ENCODE measurements at places on chromosomes 6 and 20.

DNA sequence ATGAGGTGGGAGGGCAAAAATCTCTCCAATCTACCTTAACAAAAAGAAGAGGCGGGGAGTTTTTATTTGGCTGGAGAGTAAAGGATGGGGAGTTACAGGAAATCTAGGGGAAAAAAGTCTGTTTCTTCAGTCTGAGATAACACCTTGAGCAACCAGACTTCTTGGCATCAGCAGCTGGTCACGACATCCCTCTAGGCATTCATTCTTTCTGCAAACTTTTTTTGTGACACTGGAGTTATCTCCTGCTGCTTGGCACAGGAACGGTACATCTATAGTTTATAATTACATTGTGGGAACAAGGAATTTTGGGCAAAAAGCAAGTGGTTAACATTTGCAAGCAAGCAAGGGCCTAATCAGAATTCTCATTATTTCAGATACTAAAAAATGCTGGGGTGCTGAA, 50.6 kb upstream of the IFNGR1 start:
- no peak for DNase-seq

GRCh38 chr20:45372646-45373352, 5.3 kb downstream of the TP53TG5 start:
- no peak for DNase-seq

DNA sequence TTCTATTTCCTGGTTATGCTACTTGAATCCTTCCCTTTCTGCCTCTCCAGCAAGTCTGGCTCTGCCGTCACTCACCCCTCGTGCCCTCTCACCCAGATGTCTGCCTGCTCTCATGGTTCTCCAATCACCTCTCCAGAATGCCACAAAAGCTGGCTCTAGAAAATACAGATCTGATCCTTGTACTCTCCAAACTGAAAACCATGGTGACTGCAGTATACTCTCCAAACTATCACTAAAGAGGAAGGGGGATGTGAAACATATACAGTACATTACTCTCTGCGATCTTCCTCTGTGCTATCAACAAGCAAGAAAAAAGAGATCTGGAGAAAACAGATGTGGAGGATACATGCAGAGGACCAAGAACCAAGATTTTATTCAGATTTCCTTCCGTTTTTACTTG, 91.1 kb downstream of the ATXN1 start:
- DNase-seq = no peak

DNA sequence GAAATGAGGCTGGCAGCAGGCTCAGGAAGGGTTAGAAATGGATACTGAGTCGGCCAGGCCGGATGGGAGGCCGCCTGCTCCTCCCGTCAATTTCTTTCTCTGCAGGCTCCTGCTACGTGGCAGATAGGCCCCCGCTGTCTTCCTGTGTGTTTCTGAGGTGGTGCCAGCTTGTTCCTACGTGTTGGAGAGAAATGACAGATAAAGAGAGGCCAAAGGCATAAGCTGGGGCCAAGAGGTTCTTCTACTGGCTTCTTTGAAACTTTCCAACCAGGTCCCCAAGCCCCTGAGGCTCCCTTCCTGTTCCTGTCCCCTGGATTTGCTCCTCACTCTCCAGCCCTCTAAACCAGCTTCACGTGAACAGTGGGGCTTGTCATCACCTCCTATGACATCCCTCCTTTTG, 76.8 kb downstream of the TCP11 start:
- no peak for DNase-seq

GRCh38 chr6:131068165-131068564, 5.1 kb upstream of the EPB41L2 start:
- no peak for DNase-seq

GRCh38 chr20:49338061-49338460, 60.2 kb upstream of the ZNFX1 start:
- no peak for DNase-seq

DNA sequence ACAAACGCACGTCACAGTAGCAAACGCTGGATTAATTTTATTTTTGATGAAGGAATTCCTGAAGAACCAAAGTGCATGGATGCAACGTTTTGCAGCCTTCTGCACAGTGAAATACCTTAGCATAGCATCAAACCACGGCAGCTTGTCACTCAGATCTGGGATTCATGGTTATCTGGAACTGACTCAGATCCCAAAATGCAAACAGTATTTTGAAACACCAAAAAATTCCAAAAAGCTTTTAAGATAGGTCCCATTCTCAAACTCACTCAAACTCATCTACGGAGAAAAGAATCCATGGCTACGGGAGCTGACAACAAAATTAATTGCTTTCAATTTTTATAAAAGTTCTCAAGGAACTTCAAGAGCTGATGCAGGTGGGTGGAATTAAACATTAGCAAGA, 116.2 kb upstream of the SALL4 start:
- no peak for DNase-seq

DNA sequence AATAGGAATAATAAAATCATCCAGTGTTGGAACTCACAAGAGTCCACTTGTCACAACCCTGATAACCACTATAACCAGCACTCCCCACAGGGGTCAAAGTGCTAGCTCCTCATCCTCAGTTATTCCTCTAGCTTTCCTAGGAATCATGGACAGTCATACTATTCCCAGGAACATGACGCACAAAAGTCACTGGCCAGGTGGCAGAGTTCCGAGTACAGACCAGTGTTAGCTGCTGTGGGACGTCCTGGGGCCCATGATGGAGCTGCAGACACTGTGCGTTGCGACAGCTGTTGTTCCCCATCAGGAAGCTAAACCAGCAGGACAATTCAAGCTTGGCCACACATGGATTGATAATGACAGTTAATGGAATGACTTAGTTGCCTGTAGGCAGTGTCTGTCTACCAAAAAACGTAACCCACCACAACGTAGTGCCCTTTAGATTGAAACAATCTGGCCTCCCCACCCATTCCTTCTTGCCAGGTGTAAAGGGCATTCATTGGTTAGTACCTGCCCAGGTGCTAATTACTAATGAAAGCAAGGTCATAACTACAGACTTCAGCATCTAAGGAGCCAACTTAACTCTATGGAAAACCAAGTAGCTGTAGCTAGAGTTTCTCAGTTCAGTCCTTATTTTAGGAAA, 17.4 kb downstream of the EZR start:
- no peak for DNase-seq

DNA sequence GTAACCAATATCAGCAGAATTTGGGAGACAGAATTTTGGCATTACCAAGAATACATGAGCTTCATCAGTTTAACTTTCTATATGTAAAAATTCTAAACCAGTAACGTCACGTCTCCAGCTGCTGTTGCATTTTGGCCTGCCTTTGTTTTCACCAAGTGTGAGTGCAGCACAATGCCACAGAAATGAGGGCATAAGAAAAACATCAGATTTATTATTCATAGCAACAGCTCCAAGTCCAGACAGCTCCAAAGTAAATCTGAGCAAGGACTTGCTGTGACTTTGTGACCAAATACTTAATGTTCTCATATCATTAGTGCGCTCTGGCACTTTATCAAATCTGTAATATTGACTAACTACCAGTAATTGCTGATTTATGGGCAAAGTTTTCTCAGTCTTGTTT, 11.0 kb upstream of the FBXL4 start:
- DNase-seq = no peak

DNA sequence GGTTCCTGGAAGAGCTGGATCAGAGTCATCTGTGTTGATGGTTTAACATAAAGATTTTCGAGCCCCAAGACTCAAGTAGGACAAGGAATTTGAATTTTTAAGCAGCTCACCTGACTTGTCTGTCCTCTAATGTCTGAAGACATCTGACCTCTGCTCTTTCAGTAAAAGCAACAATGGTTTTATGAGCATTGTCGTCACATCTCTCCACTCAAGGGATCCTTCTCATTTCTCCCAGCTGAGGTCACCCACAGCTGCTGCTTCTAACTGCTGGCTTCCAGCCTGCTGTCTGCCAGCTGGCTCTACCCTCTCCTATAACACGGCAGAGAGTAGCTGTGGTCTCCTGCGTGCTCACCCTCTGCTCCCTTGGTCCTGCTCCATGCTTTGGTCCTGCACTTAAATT, 24.7 kb upstream of the HDAC2 start:
- DNase-seq = no peak

DNA sequence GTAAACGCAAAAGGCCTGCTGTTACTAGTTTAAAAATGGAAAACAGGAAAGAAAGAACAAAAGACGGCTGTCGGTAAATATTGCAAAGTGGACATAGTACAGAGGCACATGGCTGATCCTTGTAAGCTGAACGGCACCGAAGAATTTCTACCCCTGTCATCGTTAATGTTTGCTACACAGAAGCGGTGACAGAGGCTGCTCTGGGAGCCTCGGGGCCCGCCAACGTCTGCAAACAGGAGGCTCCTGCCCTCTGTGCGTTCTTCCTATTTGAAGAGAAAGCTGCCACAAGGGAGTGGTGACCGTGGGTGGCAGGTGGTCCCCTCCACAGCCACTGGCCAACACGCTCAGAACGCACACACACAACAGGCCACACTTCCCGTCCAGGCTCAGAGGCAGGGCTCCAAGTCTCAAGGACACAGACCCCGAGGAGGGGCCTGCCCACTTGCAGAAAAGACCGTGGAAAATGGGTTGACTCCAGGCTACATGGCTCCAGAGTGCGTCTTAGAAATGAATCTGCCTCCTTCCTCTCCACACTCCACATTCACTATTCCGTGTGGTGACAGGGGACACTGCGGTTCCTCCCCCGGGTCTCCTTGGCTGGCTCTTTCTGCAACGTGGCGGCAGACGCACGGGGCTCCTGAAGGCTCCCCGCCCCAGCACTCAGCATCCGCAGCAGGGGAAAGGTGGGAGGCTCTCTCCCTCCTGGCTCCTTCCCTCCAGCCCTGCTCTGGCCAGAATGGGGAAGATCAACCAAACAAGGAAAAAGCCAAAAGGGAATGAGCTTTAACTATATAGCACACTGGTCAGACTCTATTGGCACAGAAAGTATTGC, 64.5 kb downstream of the GMPR start:
- no peak for DNase-seq

DNA sequence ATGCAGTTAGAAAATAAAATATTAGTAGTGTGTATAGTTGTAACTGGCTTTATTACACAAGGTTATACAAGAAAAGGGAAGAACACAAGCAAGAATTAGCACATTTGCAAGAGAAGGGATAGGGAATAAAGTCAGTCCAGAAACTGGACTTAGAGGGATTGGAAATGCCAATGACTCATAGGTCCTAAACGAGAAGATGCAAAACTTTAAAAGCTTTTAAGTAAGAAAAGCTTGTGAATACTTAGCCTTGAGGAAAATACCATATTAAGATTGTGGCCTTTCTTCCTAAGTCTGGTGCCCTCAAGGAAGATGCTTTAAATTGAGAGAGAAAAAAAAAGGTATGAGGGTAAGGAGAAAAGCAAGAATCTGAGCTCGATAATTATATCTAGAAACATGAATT, 102.3 kb upstream of the MCHR2 start:
- DNase-seq = no peak

GRCh38 chr20:48538058-48538825, 289.6 kb downstream of the PREX1 start:
- DNase-seq = no peak

DNA sequence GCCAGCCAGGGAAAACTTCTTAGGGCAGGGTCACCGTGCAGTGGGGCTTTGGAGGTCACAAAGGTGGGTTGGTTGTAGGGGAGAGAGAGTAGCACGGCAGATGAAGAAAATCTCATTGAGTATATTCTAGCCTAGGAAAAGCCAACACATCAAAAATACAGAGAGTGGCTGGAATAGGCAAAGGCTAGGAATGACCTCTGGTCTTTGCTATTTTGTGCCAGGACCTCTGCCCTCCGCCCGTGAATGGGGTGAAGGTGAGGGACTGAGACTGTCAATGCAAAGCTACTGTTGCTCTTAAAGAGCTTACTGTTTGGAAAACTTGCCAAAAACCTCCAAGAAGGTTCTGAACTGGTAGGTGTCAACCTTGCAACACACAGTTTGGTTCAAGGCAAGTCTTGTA, 346.7 kb downstream of the CDH26 start:
- DNase-seq = no peak

- no peak for DNase-seq
Observed at GRCh38 chr6:111471958-111472357, 11.1 kb downstream of the REV3L start.

DNA sequence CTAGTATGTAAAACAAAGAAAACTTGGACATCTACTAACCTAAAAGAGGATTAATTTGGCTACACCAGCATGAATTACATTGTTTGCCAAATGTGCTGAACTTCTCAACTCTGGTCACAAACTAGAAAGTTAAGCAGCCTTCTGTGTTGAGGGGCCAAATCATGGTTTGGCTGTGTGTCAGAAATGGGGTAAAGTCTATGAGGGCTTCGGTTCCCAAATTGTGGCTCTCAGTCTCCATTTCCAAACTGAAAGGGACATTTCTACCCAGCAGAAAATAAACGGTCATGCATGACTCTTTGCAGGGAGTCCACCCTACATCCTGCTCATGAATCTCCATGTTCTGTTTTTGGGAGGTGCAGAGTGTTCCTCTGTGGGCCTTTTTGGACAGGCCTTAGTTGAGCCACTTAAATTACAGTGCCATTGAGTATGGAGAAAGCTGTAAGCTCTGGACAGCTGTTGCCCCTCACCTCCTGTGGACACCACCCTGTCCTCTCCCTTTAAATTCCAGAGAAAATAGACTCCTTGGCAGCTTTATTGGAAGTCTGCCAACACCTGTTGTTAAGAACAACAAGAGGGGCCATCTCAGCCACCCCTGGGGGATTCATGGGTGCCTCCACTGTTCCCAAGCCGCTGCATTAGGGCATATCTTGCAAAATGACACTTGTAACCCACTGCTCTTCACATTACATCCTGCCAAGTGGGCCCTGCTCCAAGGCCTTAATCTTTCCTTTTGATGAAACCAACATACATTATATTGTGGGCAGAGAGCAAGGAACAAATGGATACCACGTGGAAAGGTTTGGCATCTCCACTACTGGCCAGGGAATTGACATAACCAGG, 27.5 kb upstream of the SNRPC start:
- DNase-seq = no peak

GRCh38 chr6:79874531-79875134, 72.7 kb downstream of the ELOVL4 start:
- DNase-seq = no peak

Measured in stimulated activated CD4-positive, alpha-beta T cell treated with anti-CD3 and anti-CD28 coated beads, Interleukin-4, amount 100 ng/mL, for 48 hours (primary cell).